ACHN (cell line): ENCODE measurements at places on chromosomes 7 and 10.
A peak's percentile ranks its signal among the peaks of the same experiment; 100 is the strongest.

DNA sequence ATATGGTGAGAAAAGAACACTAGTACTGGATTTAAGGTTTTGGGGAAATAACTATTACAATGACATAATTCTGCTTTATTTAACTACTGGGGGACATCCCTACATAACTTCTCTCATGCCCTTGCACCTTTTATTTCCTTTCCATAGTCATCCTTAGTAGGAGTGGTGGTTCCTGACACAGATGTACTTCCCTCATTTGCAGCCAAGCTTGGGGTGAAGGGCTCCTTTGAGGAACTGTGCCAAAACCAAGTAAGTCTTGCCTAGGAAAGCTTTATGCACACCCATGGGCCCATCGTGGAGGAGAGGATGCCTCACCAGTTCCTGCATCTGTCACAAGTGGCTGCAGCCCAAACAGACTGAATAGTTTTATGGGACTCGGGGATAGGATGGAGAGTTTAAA, 20.6 kb downstream of the ZDHHC6 start:
- DNase-seq, result no peak

DNA sequence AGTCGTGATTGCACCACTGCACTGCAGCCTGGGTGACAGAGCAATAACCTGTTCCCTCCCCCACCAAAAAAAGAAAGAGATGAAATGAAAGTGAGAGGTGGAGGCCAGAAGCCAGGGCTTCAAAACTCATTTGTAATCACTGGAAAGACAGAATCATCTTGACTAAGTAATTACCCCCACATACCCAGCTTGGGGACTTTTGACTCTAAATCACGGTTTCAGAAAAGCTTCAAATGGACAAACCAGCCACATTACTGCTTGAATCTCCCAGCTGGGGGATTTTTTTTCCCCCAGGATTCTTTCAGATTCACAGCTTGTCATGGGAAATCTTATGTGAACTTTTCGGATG, 361.0 kb downstream of the FRMD4A start:
- DNase-seq, result no peak

DNA sequence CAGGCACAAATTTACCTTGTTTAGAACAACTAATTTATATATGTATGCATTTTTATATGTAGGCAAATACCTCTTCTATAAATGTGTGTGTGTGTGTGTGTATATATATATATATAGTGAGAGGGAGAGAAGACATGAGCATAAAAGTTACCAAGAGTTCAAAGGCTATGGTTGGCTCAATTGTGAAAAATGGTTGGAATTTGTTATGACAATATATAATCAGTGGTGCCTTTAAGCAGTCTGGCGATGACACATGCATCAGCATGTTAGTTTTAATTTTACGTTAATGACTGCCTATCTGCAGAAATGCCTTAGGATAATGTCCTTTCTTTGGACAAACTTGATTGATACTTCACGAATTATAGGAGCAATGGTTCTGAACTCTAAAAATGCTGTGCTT, 980.8 kb upstream of the LRRTM3 start:
- DNase-seq, result no peak

DNA sequence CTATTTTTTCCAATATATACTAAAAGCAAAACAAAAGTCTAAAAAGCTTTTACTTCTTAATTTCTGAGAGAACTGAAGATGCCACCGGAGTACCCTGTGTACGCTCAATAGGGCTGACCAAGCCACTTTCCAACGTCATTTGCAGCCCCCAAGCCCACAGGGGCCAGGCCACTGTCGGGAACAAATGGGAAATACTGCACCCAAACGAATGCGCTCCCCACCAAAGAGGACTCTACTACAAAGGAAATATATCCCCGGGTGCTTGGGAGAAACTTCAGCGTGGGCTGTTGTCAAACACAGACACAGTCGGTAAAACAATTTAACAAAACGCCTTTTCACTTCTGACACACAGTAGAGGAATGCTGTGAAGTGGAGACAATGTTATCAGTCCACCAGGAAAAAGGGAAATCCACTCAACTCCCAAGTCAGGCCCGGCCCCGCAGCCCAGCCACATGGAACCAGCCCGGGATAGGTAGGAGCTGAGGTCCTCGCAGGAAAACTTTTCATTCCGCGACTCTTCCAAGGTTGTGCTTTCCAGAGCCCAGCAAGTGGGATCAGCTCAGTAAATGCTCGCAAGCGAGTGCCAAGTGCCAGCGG, 1.4 kb downstream of the PARD3 start:
- peak; percentile 62 for DNase-seq

GRCh38 chr7:88485821-88486220, 179.1 kb upstream of the STEAP4 start:
- DNase-seq, result no peak

DNA sequence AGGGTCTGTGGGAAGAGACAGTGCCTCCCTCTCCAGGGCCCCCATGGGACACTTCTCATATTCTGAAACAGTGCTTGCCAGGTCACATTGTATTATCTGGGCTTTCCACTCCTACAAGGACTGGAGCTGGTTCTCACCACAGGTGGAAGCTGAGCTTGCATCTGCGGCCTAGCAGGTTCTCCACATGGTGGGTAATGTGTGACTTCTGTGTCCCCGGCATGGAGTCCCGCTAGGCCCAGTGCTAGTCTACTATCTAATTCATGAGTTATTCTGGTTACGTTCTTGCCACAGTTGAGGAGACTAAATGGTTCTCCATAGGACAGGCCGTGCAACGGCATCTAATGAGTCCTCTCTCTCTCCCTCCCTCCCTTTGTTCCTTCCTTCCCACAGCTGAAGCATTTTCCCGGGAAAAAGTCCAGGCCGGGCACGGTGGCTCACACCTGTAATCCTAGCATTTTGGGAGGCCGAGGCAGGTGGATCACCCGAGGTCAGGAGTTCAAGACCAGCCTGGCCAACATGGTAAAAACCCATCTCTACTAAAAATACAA, 27.7 kb downstream of the PRLHR start:
- no peak for DNase-seq

- DNase-seq, result no peak
Measured at GRCh38 chr7:28682801-28683200, 270.5 kb downstream of the CREB5 start.

GRCh38 chr10:3412646-3413045, 240.1 kb upstream of the PITRM1 start:
- DNase-seq, result no peak

DNA sequence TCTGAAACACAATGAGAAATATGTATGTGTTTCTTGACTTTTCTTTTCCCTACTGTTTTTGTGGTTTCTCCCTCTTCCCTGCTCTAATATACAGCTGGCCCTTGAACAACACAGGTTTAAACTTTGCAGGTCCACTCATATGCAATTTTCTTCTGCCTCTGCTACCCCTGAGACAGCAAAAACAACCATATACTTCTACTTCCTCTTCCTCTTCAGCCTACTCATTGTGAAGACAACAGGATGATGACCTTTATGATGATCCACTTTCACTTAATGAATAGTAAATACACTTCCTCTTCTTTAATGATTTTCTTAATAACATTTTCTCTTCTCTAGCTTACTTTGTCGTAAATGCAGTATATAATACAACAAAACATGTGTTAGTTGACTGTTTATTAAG, 35.0 kb upstream of the DGKB start:
- no peak for DNase-seq

GRCh38 chr7:148153616-148154284, 436.8 kb upstream of the C7orf33 start:
- DNase-seq, result no peak

GRCh38 chr10:117964536-117964935, 82.2 kb downstream of the RAB11FIP2 start:
- no peak for DNase-seq

- no peak for DNase-seq
Measured at GRCh38 chr10:17179002-17179401, 22.5 kb downstream of the TRDMT1 start.

DNA sequence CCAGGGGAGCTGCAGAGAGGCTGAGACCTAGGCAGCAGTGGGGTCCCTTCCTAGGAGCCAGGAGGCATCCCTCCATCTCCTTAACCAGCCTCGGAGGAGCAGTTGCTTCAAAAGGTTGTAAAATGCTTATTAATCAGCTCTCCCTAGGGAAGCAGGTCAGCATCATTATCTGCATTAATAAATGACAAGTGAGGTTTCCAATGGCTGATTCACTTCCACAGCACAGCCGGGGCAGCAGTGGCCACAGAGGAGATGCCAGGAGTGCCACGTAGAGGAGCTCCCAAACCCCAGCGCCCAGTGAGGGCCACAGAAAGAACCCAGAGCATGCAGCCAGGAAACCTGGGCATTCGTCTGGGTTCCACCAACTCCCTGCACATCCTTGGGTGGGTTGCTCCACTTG, 8.2 kb upstream of the NPFFR1 start:
- no peak for DNase-seq

- DNase-seq, result no peak
Measured at GRCh38 chr10:95324436-95325268, 33.8 kb upstream of the PDLIM1 start.

- no peak for DNase-seq
Measured at GRCh38 chr7:148722340-148723165, 23.9 kb downstream of the CUL1 start.

- peak; percentile 99 for DNase-seq
Measured at GRCh38 chr7:73822319-73823173, 8.2 kb upstream of the CLDN4 start.

DNA sequence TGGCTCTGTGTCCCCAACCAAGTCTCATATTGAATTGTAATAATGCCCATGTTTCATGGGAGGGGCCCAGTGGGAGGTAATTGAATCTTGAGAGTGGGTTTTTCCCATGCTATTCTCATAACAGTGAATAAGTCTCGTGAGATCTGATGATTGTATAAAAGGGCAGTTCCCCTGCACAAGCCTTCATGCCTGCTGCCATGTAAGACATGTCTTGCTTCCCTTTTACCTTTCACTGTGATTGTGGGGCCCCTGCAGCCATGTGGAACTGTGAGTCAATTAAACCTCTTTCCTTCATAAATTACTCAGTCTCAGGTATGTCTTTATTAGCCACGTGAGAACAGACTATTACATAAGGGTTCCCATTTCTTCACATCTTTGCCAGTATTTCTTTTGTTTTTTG, 97.1 kb upstream of the CPXM2 start:
- DNase-seq, result no peak

DNA sequence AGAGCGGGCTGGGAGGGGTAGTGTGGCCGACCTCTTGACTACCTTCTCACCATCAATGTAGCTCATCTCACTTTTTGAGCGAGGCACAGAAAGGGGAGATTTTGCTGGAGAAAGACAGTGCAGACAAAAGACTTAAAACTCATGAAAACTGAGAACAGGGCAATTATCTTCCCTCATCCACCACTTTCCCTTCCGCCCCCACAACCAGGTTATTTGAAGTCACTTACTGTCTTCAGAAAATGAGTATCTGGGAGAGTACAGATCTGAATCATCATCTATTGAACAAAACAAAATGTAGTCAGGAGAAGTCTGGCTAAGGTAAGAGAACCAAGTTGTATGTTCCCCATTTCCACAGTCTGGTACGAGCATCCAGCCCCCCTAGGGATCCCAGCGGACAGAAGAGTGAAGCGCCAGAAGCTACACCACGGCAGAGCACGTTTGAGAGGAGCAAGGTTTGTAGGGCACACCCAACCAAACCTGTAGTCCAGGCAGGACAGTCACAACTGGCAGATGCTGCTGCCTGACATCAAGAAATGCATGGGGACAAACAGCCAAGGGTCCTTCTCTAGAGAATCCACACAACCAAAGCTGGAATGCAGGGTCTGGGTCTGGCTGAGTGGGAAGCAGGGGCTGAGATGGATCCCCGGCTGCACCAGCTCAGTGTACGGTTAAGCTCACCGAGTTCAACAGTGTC, 93.4 kb upstream of the PDLIM1 start:
- DNase-seq, result no peak

DNA sequence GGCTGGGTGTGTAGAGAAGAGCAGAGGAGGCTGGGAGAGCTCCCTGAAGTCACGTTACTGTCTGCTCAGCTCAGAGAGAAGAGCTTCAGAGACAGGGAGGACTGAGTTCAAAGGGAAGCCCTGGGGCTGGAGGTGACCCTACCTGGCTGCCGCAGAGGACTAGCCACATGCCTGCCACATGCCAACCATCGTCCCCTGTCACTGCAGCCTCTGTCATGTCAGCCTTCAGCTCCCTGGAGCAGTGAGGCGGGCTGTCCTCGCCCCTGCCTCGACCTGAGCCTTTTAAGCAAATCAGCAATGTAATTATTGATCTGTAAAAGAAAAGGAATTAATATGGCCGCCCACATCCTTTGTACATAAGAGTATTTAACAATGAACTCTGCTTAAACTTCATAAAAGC, 89.3 kb upstream of the RET start:
- DNase-seq, result no peak

DNA sequence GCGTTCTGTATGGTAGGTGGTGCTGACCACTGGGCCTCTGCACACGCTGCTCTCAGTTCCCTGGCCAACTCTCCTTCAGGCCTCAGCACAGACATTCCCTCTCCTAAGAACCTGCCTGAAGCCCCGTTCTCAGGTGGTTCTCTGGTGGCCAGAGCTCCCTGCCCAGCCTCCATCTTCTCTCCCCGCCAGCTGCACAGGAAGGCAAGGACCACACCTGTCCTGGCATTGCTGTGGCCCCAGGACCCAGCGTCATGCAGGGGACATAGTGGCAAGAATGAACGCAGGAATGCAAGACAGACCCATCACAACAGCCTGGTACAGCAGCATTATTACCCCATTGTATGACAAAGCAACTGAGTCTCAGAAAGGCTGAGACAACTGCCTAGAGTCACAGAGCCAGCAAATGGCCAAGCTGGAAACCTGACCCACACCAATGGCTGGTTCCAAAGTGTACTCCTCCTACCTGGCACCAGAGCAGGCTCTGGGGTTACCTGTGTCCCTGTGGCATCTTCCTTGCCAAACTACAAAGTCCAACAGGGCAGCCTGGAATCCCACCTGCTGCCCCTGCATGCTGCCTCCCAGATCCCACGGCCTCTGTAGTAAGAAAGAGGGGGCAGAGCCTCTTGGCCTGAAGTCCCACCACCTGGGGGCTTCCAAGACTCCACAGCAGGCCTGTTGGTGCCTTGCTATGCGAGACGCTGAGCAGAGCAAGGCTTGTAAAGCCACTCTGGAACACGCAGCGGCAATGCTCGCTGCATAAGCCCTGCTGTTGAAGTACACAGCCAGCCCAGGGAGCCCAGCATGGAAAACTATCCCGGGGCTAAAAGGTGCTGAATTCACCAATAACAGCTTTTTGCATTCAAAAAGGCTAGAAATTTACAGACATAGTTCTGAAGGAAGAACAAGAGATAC, 73.3 kb downstream of the CHST15 start:
- DNase-seq, result no peak

DNA sequence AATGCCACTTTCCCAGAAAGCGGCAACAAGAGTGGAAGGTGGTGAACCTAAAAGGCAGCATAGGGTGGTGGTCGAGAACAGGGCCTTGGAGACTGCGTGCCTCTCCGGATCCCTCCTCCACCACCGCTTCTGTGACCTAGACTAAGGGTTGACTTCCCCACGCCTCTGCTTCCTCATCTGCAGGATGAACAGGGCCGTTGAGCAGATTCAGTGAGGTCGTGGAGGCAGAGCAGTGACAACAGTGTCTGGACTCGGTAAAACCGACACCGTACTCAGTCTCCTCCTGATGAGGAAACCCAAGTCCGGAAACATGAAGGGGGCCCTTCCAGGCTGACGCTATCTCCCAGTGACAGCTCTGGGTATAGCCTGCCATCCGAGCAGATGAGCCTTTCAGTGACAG, 162.6 kb downstream of the CELF2 start:
- no peak for DNase-seq
